ENCODE measurements at places on chromosomes 6 and 20. TPM values are rescaled to one million over a fixed set of nuclear protein-coding genes. Genes with fewer than 3 reads are reported as not detected.
A peak's percentile ranks its signal among the peaks of the same experiment; 100 is the strongest.

The GGTLC1 gene
- not detected for polyA plus RNA-seq

The EPB41L1 gene
- 32.1 TPM for polyA plus RNA-seq

The CYP39A1 gene
- polyA plus RNA-seq = 4.3 TPM

The ZNF311 gene
- polyA plus RNA-seq = 1.3 TPM

The MAFB gene
- polyA plus RNA-seq = 20.0 TPM

The NR2E1 gene
- not detected for polyA plus RNA-seq

DNA sequence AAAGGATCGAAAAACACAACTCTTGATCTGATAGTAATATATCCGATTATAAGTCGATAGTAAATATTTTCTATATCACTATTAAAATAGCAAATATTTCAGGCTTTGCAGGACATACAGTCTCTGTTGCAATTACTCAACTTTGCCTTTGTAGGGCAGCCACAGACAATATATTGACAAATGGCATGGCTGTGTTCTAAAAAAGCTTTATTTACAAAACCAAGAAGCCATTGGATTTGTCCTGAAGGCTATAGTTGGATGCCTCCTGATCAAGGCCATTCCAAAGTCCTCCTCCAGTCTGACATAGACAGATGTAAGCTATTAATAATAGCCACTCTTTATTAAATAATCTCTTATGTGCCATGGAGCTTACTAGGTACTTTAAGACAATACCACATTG, 5.9 kb downstream of the OCSTAMP start:
- DNase-seq = no peak

- DNase-seq = no peak
These were observed 123.7 kb downstream of the MRPL14 start for GRCh38 chr6:44003345-44004061.

DNA sequence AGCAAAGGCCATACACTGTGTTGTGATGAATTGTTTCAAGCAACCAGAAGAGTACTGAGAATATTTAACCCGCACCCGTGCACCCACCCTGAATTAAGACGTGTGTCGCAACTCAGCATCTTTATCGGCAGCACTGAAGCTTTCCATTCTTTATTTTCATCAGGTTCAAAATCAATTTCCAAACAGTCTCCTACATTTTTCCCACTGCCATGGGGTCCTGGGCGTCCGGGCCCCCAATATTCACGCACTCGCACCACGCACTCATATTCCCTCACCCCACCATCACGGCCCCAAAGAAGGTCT, 1.8 kb downstream of the LTB start:
- DNase-seq = no peak

- DNase-seq = no peak
These were observed 29.9 kb upstream of the AGPAT4 start for GRCh38 chr6:161303628-161304340.

DNA sequence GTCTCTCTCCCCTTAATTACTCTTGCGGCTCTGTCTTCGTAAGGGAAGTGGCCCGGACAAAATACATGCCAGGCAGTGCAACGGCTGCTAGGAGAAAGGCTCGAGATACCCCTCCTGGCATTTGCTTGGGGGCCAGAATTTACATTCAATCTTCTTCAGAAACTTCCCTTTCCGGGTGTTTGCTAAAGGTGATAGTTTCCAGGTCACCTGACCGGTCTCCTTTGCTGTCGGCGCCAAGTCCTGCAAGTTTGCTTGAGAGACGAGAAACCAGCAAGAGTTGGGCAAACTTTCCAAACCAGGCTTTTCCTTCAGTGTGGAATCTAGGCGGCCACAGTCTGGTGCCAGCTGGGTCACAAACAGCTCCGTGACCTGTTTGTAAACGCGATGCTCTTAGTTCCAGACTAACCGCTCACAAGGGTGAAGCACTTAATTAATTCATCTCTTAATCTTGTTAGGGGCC, 563 bp upstream of the SRSF3 start:
- peak; percentile 48 for DNase-seq

DNA sequence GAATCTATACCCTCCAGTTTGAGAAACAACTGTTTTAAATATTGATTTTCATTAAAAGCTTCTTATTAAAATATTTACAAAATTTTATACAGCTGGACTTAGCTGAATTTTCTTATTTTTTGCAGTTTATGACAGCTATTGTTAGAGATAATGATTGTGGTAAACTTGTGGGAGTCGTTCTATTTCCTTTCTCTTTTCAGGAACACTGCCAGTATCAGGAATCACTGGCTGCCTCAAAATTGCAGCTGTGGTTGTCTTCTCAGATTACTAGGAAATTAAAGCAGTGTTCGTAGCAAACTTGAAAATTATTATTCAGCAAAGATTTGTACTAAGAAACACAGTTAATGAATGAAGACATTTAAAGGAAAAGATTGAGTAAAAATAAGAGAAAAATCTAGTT, 311.0 kb downstream of the CENPW start:
- DNase-seq = no peak

GRCh38 chr20:63664861-63665594, 6.9 kb downstream of the RTEL1 start:
- no peak for DNase-seq

DNA sequence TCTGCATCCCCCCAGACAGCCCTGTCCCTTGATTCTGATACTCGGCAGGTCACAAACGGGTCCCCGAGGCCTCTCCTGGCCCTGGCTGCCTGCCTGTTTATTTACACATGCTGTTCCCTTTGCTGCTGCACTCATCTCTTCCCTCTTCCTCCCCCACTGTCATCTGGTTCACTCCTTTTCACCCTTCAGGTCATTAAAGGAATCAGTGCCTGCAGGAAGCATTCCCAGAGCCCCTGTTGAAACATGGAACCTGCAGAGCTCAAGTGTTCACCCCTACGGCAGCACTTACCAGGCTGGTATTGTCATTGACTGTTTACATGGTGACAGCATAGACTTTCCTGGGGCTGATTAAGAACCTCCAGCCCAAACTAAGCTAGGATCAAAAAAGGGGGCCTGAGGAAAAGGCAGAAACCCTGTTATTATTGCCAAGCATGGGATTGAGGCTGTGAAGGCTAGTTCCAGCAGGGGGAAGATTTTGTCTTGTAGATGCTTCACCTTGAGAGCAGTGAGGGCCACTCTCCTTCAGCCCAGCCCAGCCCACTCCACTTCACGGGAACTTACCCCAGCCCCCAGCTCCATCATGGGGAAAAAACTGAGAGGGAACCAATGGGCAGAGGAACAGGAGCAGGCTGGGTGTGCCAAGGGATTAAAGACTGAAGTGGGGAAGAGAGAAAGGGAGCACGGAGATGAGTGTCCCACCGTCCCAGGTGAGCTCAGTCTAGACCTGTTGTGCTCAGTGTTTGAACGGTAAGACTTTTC, 73.2 kb downstream of the JPH2 start:
- no peak for DNase-seq

GRCh38 chr6:166477647-166478365, 95.1 kb upstream of the MPC1 start:
- DNase-seq = no peak

DNA sequence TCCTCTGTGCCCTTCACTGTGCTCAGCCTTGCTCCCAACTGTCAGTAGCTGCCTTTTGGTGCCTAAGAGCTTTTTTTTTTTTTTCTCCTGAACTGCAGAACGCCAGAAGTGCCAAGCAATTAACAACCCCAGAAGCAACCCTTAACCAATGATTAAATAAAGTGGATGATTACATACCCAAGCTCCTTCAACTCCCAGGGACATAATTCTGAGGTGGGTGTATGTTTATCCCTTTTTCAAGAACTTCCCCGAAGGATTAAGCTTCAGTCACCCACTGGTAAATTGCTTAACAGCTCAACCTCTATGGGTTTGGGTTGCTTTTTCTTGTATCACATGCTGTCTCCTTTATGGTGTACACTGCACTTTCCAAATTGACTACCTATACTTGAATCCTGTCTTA, 41.1 kb downstream of the KLHL31 start:
- DNase-seq = no peak

DNA sequence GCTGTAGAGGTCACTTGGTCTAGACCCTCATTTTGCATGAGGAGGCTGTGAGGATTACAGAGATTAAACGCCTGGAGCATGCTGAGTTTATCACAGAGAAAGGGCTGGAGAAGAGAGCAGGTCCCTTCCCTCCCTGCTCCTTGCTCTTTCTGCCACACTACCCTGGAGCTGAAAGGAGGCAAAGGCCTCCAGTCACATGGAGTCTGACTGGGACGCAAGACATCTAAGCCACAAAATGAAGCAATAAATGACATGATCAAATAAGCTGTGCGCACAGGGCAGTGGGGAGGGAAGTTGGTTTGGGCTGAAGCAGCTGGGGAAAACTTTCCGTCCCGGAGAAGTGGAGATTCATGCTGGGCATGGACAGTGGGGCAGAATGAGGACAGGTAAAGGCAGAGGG, 33.3 kb downstream of the ATXN1 start:
- no peak for DNase-seq

DNA sequence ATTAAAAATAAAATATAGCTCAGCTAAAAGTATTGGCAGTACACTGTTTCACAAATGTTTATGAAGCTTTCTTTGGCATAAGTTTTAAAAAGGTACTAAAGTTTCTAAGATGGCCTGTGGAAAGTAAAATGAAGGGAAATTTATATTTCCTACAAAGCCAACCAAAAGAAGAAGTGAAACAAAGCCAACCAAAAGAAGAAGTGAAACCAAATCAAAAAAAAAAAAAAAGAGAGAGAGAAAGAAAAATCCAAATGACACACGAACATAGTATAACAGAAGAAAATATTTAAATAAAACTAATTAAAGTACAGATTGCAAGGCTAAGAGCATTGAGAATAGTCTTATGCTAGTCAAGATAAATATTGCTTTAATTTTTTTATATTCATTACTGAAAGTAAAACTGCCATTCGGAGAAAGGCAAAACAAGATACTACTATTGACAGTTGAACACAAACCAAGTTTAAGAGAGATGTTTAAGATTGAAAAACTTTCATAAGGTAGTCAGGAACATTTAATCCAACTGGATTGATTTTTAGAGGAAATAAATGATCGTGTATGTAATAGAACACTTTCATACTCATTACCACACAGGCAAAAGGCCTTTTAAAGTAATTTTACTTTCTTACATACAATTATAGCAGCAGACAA, 12.8 kb upstream of the KHDRBS2 start:
- DNase-seq = no peak

DNA sequence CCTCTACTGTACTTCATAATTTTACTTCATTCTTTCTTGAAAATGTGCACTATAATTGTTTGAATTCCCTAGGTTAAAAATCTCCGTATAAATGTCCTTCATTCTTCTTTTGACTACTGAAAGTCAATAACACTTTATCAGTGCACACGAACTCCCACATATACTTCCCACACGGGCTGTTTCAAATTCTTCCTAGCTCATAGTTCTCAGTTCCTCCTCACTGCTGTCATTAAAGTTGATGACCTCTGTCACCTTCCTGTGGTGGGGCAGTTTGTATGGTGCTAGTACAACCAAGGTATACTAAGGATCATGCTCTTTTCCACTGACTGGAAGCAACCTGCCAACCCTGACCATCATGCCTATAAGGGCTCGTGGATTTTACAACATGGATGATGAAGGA, 40.0 kb upstream of the CD2AP start:
- no peak for DNase-seq

DNA sequence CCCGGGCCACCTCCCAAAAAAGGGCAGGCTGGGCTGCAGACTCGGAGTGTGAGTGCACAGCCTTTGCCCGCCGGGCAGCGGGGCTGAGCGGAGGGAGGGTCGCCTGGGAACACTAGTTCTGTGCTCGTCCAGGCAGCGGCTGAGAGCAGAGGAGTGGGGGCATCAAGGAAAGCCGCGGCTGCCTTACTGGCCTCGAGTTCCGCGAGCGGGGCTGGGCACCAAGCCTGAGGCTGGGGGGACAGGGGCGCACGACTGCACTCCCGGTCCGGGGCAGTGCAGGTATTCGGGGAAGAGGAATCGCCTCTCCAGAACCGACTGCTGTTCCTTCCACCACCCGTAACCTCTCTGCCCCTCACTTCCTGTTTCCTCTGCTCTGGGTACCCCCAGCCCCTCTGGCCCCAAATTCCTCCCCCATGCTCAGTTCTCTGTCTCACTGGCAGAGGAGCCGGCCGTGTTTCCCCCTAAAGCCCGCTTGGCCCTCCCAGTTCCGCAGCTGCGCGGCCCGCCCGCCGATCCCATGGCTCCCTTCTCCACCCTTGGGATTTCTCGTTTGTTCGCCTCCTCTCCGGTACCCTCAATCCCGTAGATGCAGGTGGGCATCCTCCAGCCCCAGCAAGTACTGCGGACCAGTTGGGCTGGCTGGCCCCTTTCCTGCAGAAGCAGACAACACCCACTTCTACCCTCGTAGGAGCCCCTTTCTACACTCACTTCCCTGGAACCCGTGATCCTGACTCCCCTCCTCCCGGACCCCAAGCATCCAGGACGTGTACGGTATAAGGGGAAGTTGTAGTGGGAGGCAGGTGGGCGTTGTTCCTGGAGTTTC, 5.1 kb downstream of the RING1 start:
- no peak for DNase-seq

DNA sequence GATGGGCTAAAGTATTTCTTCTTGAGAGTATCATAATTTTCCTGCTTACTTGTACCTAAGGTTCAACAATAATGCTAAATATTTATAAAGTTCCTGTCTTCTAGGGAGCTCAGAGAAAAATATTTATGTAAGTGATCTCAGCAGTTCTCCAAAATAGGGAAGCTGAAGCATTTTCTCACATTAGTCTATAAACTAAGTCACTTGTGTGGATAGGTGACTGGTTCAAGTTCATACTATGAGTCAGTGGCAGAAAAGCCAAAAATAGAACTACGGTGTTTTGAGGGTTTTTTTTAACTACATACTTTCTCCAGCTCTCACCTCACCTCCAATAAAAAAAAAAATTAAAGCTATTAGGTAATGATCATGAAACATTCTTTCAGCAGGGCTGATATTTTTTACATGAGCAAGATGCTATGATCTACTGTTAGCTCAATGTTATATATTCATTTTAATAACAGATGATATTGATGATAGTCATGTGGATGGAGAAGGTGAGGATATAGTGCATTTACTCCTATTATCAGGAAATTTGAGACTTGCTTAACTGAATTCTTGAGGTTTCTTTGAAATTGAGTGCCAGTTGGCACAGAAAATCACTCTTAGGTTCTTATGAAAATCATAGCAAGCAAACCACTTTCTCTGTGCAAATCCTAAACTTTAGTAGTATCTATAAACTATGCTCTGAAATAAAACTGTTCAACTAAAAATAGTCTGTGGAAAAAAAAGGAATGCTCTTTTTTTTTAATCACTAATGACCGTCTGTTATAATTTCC, 4.1 kb upstream of the MOXD1 start:
- DNase-seq = no peak

DNA sequence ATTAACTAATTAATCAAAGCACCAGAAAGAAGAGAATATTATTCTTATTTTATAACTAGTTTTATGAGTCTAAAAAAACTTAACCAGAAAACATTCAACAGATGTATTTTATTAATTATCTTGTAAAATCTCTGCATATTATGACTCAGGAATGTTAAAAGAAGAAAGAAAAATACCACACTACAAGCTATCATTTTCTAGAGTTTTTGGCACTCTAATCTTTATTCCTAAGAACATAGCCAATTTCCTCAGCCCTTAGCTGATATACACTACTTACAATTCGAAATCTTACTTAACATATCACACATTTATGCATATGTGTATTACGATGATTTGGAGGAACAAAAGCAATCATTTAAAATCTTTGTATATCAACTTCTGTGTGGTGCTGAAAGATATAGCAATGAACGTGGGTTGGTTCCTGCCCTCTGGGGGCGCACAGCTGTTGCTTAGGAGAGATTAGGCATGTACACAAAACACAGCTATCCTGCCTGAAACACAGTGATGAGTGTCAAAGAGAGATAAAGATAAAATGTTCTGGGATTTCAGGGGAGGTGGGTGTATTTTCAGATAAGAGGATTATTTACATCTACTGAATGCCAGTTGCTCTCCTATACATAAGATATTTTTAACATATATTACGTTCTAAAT, 404.5 kb downstream of the SYNE1 start:
- peak; percentile 46 for DNase-seq
